ENCODE measurements at places on chromosomes 13 and 19.
A peak's percentile ranks its signal among the peaks of the same experiment; 100 is the strongest.

GRCh38 chr13:49997955-49998354 is 1.1 kb downstream of the TRIM13 start:
- DNase-seq, result no peak

- DNase-seq, result peak; percentile 74
Measured at GRCh38 chr13:74134777-74135325, 647 bp upstream of the KLF12 start.

- no peak for DNase-seq
Measured at GRCh38 chr13:53161251-53161650, 132.6 kb downstream of the OLFM4 start.

- no peak for DNase-seq
Measured at GRCh38 chr13:99459099-99459850, 42.0 kb upstream of the TM9SF2 start.

GRCh38 chr13:40130871-40131636 is 475.6 kb downstream of the COG6 start:
- DNase-seq, result no peak

- no peak for DNase-seq
Measured at GRCh38 chr19:29660835-29661234, 4.4 kb upstream of the PLEKHF1 start.

DNA sequence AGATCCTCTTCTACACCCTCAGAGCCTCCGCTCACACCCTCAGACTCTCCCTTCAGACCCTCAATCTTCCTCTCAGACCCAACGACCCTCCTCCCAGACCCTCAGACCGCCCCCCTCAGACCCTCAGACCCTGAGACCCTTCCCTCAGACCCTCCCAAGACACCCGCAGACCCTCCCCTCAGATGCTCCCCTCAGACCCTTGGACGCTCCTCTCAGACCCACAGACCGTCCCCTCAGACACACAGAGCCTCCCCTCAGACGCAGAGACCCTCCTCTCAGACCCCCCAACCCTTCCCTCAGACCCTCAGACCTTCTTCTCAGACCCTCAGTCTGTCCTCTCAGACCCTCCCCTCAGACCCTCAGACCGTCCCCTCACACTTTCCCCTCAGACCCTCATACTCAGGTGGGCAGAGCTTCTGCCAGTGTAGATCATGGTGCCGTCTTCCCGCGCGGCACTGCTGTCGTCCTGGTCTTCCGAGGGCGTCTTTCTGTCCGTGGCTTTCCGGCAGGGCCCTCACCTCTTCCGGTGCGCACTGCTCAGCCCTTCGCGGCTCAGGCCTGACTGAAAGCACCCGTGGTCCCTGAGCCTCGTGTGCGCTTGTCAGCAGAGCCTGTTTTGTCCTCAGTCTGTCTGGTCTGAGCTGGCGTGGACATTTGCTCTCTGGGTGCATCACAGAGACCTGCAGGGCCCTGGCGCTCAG is 18.9 kb upstream of the TFDP1 start:
- DNase-seq, result peak; percentile 49

DNA sequence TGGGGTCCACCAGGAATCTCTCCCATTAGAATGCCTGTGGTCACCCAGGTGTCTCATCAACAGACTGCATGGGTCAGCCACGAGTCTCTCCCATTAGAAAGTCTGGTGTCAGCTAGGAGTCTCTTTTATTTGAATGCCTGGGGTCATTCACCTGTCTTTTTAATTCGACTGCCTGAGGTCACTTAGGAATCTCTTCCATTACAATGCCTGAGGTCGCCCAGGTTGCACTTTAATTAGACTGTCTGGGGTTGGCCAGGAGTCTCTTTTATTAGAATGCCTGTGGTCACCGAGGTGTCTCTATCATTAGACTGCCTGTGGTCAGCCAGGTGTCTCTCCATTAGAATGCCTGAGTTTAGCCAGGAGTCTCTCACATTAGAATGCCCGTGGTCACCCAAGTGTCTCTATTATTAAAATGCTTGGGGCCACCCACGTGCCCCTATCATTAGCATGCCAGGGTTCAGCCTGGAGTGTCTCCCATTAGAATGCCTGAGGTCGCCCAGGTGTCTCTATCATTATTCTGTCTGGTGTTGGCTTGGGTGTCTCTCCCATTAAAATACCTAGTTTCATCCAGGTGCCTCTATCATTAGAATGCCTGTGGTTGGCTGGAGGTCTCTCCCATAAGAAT is 1474.3 kb downstream of the UQCRFS1 start:
- DNase-seq, result peak; percentile 24

GRCh38 chr13:38941353-38941945 is 49.2 kb downstream of the STOML3 start:
- no peak for DNase-seq

DNA sequence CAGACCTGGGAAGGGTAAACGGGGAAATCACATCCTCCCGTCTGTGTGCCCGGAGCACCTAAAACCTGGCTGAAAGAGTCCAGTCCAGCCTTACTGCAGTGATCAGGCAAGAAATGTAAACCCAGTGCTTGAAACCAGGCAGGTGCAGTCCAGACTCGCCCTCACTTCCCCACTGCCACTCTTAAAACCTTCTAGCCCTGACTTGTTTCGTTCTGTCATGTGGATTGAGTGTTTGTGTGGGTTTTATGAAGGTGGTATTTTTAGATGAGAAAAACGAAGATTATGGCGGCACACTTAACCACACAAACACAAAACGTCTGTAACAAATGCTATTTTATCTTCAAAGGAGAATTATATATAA is 839 bp upstream of the CKAP2 start:
- no peak for DNase-seq

- DNase-seq, result no peak
Measured at GRCh38 chr13:61261746-61262472, 153.7 kb downstream of the PCDH20 start.

DNA sequence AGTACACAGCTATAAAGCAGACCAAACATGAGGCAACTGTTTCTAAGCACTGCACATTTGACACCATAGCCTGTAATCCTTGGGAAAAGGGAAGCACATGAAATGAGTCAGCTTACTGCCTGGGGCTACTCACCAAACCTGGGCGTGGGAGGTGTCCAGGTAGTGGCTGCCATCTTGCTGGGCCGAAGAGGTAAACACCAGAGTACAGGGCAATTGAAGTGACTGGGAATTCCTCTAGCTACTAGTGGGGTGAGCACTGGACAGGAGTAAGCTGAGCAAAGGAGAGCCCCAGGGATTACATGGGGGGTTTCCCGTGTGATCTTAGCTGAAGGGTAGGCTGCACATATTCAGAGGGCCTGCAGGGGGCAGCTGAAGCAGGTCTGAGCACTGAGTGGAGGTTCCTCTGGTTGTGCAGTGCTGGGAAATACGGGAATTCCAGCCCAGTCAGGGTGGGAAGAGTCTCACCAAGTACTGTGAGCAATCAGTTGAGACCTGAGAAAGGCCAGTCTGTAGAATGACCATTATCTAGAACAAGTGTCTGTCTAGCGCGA is 140.5 kb downstream of the SLC7A1 start:
- no peak for DNase-seq

DNA sequence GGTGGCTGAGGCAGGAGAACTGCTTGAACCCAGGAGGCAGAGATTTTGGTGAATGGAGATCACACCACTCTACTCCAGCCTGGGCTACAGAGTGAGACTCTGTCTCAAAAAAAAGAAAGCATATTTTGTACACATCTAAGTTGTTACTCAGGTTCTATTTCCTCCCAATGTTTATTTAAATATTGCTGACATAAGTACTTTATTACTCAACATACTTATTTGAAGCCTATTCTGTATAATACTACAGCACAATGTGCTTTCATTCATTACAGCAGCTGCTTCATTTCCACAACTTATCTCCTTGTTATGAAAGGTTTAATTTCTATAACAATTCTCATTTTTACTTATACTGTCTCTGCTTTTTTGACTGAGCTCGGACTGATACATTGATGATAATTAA is 495.7 kb downstream of the SLITRK1 start:
- no peak for DNase-seq

DNA sequence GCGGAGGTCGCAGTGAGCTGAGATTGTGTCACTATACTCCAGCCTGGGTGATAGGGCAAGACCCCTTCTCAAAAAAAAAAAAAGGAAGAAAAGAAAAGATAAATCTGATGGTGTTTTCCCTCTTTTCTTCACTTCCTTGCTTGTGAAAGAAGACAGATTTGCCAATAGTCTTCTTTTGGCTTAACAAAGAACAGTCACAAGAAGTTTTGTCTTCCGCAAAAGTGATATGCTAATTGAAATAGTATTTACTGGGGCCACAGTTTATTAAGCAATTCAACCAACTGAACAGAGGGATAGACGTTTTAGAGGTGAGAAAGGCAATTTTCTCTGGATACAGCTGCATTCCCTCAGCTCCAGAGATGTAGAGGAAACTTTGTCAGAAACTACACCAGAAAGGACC is 22.9 kb upstream of the PLAUR start:
- no peak for DNase-seq

DNA sequence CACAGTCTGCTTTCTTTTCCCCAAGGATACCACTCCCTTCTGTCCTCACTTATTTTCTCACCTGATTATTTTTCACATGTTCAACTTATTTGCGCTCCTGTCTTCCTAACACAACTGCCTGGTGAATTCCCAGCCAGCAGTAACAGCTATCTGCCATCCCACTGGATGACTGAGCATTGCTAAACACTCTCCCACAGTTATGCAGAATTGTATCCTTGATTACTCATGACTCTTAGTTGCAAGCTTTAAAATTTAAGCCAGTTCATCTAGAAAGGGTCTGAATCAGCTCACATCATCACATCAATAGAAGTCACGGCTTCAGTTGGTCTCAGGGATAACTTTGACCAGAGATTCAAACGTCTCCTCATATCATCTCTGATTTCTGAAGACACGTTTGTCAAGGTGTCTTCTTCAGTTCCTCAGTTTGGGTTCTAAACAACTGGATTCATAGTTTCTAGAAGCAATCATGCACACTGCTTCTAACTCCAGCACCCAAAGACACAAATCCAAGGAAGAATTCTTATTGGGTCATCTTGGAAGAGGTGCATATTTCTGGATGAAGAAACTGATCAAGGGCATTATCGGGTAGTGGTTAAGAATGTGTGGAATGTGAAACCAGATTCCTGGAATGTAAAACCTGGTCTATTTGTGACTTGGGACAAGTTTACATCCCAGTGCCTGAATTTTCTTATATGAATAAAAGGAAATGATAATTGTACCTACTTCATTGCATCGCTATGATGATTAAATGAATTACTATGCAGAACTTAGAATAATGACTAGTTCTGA is 13.9 kb upstream of the DACH1 start:
- no peak for DNase-seq

- DNase-seq, result no peak
Measured at GRCh38 chr13:22162889-22163288, 492.0 kb downstream of the FGF9 start.

- no peak for DNase-seq
Measured at GRCh38 chr19:57267291-57267690, 13.0 kb upstream of the ZNF460 start.

- peak; percentile 99 for DNase-seq
Measured at GRCh38 chr19:3035542-3036118, 6.5 kb upstream of the TLE2 start.

DNA sequence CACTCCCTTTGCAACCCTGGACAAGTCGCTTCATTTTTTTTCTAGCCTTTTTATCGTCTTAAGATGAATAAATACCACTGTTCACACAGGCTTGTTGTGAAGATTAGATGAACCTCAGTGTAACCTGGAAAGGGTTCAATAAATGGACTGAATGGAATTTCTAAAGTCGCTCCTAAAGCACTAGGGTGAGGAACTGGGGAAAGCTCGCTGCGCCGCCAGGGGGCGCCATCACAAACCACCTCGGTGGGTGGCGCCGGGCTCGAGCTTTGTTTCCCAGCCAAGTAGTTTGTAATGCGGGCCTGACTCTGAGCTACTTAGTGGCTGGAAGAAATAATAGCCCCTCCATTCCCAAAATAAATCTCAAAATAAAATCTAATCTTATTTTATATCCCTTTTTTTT is 2.2 kb upstream of the CEACAM6 start:
- no peak for DNase-seq

GRCh38 chr13:52345048-52345447 is 60.9 kb downstream of the THSD1 start:
- DNase-seq, result no peak

- DNase-seq, result no peak
Measured at GRCh38 chr19:33387351-33388230, 14.1 kb downstream of the CEBPG start.

- DNase-seq, result no peak
Measured at GRCh38 chr13:38602266-38602665, 84.6 kb upstream of the FREM2 start.

- DNase-seq, result no peak
Measured at GRCh38 chr19:14183741-14184350, 22.1 kb downstream of the ADGRL1 start.

- no peak for DNase-seq
Measured at GRCh38 chr19:10203686-10204085, 8.9 kb upstream of the DNMT1 start.

GRCh38 chr19:35216016-35216832 is 12.3 kb downstream of the FAM187B start:
- DNase-seq, result no peak

DNA sequence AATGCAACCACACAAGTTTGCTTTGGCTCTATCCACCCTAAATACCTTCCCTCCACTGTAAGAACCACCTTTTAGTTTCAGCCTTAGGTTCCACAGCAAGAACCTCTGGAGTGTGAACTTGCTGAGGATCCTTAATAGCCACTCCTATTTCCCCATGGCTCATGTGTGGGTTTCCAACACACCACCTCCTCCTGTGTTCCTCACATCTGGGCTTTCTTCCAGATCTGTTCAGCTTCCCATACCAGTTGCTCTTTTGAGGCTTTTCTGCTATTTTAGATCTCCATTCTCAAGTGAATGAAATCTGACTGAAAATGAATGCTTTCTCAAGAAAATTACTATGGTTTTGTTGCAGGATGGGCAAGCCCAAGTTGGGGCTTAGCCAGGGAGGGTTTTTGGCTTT is 104.8 kb upstream of the MIR17HG start:
- no peak for DNase-seq

- DNase-seq, result no peak
Measured at GRCh38 chr13:26095846-26096610, 44.2 kb upstream of the SHISA2 start.

DNA sequence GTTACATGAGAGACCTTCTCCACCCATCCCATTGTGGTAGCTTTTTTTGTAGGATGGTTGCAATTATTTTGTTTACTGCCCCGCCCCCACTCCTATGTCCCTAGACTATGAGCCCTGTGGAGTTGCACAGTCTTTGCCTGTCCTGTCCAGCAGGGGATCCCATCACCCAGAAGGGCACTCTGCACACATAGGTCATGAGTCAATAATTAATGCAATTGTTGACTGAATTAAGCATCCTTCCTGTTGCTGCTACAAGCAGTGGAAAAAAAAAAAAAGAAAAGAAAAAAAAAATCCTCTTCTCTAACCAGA is 14.2 kb downstream of the C19orf81 start:
- no peak for DNase-seq
